ENCODE measurements at places on chromosomes 7 and 10.

DNA sequence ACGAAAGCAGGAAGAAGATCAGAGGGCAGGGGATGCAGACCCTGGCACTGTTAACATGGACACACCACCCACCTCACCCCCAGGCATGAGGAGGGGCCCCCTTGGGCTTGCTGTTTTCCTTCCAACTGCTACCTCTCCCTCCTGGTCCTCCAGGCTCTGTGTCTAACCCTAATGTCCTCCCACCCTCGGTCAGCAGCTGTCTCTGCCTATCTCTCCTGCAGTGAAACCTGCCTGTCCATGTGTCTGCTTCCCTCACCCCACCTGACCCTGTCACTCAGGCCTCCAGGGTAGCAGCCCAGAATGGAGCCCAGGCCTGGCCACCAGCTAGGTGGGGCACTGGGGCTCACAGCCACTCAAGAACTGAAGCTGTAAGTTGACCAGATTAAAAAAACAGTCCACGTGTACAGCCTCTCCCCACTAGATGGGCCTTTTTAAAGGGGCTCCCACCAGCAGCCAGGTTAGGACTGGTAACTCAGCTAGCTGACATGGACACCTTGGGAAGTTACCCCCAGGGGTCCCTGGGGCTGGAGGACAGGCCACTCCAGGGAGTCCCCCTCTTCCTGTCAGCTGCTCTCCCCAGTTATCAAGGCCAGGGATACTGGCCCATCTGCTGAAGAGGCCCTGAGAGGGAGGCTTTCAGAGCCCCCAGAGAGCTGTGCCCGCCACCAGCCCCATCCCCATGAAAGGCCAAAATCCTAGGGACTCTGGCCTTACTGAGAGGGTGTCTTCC is 1.5 kb downstream of the SMARCD3 start:
- no peak for DNase-seq

- DNase-seq: no peak
Measured at GRCh38 chr10:94405406-94405805, 3.1 kb downstream of the TBC1D12 start.

GRCh38 chr7:83267141-83267631 is 104.5 kb upstream of the PCLO start:
- DNase-seq: no peak

GRCh38 chr10:24238519-24239247 is 29.7 kb downstream of the KIAA1217 start:
- DNase-seq: peak; percentile 98

DNA sequence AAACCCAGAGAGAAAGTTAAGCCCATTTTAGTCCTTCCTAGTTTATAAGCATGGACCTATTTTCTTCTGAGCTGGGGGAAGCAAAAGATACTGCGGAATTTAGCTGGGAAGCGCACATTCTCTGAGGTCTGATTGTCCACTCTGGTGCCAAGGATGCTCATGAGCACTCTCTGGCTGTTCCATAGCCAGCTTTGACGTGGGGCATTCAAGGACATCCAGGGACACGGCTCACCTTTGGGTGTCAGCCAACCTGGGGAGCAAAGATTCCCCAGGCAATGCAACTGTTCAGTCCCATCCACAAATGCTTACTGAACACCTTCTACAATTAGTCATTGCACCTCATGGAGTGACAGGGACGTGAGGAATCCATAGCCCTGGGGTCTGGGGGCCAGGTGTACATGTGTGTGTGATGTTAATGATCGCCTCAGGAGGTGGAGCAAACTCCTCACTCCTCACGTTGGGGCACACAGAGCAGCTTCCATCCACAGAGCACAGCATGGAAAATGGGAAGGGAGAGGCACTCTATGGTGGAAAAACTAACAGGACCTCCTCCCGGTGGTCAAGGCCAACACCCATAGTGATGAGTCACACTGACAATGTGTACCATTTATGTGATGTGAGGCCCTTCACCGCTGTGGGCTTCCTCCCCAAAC is 67.5 kb upstream of the IGFBP3 start:
- peak; percentile 25 for DNase-seq

DNA sequence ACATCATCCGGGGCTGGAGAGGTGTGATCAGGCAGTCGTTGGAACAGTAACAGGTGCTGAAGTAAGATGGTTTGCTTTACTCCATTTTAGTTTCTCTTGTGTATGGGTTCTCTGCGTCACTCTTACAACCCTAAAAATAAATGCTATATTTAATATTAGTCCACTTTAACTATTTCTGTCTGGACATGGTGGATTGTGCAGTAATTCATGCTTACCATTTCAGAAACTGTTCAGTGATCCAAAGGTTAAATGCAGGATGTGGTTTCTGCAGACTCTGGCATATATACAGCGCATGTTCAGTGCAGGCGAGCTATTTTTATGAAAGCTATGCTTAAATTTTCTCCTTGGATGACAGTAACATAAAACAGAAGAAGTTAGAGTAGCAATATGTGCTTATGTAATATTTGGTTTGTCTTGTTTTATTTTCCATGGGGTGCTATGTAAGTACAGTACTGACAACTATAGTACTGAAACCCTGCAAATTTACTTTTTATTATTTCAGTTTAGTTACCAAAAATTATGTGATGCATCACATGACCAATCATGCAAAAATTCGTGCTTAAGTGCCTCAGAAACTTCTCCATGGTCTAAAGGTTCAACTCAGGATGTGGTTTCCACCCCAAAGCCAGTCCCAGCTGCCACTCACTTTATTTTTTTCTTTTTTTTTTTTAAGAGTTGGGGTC is 46.6 kb upstream of the GRID1 start:
- DNase-seq: no peak

DNA sequence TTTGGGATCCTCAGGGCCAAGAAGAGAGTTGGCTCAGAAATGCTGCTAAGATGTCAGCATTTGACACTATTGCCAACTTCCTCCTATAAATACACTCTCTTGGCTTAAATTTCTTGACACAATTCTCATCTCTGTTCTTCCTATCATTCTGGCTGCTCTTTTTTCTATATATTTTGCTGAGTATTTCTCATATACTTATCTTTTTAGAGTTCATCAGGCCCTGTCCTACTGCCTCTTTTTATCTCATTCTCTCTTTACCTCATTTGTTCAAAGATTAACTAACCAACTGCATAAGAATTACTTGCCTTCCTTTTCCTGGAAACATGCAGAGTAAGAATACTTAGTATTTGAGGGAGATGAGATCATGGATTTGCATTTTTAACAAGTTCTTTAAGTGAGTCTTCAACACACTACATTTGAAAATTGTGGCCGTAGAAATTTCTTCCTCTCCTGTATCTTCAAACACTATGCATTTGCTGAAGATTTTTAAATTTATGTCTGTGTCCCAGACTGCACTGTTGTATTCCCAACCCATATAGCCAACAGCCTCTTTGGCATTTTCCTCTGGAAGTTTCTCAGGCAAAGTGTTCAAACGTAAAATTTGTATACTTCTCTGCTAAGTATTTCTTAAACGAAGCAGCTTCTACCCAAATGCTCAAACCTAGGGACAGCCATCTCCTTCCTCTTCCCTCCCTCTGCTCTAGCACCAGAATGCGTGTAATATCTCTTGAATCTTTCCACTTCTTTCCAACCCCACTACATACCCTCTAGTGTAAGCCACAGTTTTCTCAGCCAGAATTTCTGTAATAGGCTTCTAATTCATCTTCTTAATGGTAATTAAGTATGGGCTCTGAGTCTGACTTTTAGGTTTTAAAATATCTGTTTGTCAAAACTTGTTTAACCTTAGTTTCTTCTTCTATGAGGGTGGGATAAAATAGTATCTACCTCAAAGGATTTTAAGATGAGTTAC is 35.5 kb downstream of the ARL4A start:
- no peak for DNase-seq

- no peak for DNase-seq
Measured at GRCh38 chr7:12221414-12221813, 10.3 kb downstream of the TMEM106B start.

- no peak for DNase-seq
Measured at GRCh38 chr10:1735562-1735961, 1.8 kb downstream of the ADARB2 start.

GRCh38 chr10:66555061-66555460 is 370.8 kb upstream of the LRRTM3 start:
- DNase-seq: no peak

- DNase-seq: no peak
Measured at GRCh38 chr7:27220440-27220955, 20.6 kb upstream of the HOXA13 start.

DNA sequence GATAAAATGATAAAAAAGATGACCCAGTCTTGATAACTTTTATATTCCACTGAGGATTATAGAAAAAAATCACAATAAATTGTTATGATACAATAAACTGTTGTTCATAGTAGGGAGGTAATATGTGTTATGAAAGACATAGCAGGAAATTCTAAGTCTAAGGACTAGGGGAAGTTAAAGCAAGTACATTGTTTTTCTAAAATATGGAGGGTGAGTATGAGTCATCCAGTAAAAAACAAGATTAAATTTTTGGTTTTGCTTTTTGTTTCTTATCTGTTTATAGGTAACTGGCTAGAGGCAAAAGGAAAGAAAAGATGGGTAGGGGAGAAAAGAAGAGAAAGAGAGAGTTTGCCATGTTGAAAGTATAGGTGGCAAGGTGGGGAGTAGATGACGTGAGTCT is 188.4 kb downstream of the POLR1F start:
- no peak for DNase-seq

GRCh38 chr10:127257395-127257794 is 61.0 kb upstream of the INSYN2A start:
- no peak for DNase-seq

GRCh38 chr10:24930427-24930826 is 22.0 kb downstream of the PRTFDC1 start:
- no peak for DNase-seq

- DNase-seq: no peak
Measured at GRCh38 chr10:128221117-128221516, 94.9 kb upstream of the MKI67 start.

GRCh38 chr7:28155019-28155660 is 25.5 kb downstream of the JAZF1 start:
- no peak for DNase-seq

DNA sequence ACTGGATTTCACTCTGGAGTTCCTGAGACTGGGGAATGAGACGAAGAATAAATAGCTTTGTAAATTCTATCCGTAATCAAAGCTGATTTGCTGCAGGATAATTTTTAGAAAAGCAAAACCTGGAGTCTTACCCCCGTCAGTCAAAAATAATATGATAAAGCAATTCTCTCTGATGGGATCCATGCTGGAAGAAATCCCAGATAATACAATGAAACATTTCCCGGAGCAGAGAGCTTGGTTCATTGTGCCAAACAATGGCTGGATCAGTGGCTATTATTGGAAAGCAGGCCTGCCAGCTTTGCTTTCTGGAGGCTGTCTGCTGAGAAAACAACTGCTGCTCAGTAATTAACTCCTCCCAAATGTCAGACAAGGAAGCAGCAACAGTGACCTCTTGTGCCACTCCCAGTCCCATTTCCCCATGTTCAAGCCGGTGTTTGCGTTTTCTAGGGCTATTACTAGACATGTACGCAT is 609.4 kb upstream of the PCDH15 start:
- no peak for DNase-seq

- DNase-seq: no peak
Measured at GRCh38 chr7:31310321-31310935, 30.1 kb downstream of the NEUROD6 start.

DNA sequence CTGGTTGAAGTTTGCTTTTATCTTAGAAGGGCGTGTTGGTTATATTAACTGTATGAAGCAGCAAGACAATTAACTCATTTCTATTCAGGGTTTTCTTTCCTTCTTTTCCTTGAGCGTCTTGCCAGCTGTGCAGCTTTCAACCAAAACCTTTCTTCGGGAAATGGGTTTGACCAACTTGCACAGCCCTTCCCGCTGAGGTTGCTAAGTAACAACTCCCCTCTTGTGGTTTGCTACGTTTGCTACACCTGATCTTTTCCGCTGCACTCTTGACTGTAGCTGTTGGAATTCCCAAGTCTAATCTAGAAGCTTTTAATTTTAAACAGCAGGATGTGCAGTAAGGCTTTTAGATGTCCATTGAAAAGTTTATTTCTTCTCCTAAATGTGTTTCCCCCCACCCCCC is 116.9 kb downstream of the CDCA7L start:
- DNase-seq: no peak

- no peak for DNase-seq
Measured at GRCh38 chr7:24718977-24719491, 38.2 kb downstream of the GSDME start.

DNA sequence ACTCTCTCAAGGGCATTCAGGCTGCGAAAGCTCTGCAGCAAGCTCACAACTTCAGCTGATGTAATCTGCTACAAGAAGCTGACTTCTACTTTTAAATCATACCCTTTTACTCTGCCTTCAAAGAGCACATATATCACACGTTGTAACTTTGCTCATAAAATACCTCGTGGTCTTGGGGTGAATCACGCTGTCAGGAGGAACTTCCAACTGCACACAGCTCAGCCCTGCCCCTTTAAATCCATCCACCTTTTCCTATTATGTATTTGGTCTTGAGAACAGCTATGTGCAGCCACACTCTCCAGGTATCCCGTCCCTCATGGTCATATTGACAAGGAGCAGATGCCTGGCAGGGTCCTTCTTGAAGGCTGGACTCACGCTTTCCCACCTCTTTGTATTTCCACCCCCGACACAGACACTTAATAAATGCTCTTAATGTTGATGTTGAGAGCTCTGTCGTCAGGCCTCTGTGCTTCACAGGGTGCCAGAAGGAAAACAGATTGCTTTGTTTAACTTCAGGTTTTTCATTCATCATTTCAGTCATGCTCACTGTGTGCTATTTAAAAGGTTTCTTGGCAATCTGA is 47.6 kb downstream of the ICA1 start:
- peak; percentile 35 for DNase-seq

DNA sequence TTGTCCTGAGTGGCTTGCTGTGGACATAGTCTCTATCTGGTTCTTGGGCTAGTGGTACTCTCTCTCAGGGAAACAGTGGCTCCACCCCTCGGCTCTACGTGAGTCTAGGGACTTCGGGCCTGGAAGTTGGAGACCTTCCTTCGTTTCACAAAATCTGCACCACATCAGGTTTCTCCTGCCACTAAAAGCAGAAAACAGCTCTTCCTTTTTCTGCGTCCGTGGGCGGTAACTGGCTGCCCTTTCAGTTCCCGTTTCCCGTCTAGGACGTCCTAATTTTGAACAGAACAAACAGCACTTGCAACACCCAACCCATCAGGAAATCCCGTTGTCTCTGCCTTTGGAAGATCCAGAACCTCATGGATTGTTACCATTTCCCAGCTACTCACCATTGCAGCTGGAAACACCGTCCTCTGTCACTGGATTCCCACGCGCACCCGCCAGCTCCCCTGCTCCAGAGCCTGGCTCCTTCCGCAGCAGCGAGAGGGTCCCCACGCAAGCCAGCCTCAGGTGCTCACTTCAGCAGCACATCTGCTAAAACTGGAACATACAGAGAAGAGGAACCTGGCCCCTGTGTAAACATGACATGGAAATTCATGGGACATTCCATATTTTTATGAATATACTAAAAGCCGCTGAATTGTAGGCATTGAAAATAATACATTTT is 311.4 kb upstream of the AKR1E2 start:
- DNase-seq: no peak
